AG20443 (cell line): ENCODE measurements at places on chromosomes 11 and 22.

GRCh38 chr11:69510471-69511357 is 29.3 kb downstream of the LINC01488 start:
- peak; percentile 76 for DNase-seq

- no peak for DNase-seq
These were observed 8.6 kb upstream of the CD3E start for GRCh38 chr11:118295815-118296454.

GRCh38 chr22:30287648-30288418 is 1.5 kb downstream of the CASTOR1 start:
- peak; percentile 91 for DNase-seq

DNA sequence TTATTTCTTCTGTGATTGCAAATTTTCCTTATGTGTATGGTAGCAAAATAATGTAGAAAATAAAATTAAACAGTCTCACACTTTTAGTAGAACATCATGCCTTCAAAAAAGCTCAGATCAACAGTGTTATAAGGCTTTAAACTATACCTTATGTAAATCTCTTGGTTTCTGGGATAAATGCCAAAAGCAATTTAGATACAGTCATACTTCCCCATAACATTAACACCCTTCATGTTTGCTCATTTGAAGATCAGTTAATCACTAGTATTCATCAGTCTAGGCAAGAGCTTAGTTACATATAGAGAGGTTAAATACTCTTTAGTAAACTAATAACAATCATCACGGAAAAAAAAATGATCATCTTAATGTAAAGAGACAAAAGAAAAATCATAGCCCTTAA is 421.8 kb upstream of the ANO3 start:
- no peak for DNase-seq

- no peak for DNase-seq
These were observed 16.1 kb upstream of the NECTIN1 start for GRCh38 chr11:119745112-119745511.

DNA sequence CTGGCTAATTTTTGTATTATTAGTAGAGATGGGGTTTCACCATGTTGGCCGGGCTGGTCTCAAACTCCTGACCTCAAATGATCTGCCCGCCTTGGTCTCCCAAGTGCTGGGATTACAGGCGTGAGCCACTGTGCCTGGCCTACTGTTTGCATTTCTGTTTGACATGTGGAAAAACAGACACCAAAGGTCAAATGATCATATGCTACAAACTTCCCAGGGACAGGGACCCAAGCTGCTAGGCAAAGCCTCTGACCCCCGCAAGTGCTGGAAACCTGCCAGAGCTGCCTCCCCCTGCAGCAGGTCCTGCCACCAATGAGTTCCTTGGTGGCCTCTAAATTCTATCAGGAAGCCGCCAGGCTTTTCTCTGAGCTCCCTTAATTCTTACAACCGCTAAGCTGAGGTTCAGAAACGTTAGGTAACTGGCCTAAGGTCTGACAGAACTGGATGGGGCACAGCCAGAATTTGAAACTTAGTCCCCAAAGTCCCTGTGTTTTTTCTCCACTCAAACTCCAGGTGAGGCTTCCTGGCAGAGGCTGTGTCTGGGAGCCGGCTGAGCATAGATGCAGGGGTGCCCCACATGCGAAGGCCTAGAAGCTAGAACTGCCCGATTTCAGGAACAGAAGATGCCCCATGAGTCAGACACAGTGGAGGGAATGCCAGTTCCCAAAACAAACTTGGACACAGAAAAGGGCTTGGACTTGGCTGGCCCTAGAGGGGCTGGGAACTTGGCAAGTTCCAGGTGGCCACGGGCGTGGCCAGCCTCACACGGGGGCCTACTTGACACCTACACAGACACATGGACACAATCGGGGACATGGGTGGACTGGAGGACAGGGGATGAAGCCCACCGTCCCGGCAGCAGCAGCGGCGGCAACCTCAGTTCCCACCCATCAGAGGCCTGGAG is 7.4 kb downstream of the CSNK1E start:
- DNase-seq: peak; percentile 52

DNA sequence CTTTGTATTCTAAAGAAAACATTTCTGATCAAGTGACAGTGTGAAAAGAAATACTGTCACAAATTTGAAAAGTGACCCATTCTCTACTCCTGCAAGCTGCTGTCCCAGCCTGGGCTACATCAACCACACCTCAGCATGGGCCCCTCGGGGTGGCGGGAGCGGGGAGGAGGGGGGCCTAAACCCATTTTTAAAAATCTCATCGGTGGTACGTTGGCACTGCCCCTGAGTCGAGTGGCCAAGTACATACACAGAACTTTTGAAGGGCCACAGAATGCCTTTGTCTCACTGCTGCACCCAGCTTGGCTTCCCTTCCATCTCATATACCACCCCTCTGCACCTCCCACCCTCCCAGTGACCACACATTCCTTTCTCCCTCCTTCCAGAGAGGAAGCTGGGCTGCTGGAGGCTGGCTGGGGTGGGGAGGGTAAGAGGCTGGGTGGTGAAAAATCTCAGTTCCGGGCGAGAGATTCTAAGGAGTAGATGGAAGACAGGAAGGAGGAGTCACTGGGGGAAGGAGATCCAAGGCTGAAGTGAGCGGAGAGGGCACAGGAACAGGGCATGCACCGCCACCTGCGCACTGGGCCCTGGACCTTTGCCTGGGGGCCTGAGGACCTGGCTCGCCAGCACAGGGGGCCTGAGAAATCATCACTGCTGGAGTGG is 21.1 kb downstream of the FXYD6 start:
- DNase-seq: no peak

DNA sequence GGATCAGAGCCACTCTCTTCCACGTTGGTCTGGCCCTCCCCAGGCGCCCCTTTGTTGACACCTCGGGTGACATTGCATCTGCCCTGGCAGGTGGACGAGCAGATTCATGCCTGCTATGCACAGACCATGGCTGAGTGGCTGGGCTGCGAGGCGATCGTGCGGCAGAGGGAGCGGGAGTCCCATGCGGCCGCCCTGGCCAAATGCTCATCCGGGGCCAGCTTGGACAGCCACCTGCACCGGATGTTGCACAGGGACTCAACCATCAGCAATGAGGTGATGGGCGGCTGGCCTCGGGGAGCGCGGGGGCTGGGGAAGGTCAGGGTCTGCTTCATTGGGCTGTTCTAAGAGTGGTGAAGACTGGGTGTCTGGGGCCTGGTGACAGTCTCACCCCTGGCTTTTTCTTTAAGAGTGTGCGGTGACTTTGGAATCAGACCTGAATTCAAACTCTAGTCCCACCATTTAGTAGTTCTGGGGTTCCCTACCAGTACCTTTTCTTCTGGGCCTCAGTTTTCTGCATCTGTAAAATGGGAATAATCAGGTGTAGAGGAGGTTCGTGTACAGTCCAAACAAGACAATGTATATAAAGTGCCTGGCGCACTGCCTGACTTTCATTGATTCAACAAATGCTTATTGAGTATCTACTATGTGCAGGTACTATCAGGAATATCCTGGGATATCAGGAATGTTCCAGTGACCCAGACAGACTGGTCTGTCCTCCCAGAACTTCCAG is 53.0 kb downstream of the LHFPL7 start:
- DNase-seq: no peak
